ENCODE measurements at places on chromosomes 6 and 20. TPM values are rescaled to one million over a fixed set of nuclear protein-coding genes. Genes with fewer than 3 reads are reported as not detected.

The SMLR1 gene
- total RNA-seq, result not detected

DNA sequence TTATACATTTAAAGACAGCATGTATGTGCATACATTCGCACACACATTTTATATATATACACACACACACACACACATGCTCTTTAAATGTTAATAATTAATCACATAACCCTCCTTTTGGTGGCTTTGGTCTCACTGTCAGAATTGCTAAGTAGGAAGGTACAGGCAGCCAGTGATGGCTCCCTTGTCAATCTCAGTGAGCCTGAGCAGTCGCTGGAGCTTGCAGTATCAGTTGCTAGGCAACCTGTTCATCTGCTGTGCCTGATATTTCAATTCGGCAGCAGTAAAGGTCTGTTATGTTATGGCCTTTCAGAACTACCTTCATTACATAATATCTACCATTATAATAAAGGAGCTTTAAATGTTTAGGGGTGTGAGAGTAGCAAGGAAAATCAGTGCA lies 374.3 kb downstream of the LMBRD1 start:
- no peak for DNase-seq

- no peak for DNase-seq
These were observed at the start of gene HMGCLL1 for GRCh38 chr6:55578537-55579363. HMGCLL1 (minus strand) TSS chr6:55579192; CDS start chr6:55579055, 137 bp downstream.

DNA sequence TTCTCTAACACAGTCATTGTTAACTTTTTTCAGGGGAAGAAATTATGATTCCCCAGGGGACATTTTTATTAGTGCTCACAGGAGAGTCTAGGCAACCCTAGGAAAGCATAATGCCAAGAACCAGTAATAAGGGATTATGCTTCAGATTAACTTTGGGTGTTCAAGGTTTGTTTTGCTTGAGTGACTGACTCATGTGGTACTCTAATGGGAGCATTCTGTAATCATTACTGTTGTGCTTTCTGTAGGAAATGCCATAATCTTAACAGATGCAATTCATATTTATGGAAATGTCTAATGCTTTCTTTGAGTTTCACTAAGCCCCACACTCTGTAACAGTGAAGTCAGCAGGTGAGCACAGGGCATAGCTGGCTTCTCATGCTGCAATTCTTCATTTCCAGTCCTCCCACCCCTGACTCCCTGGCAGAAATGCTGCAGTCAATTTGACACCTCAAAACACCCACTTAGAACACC lies 263.4 kb upstream of the MAN1A1 start:
- no peak for DNase-seq

DNA sequence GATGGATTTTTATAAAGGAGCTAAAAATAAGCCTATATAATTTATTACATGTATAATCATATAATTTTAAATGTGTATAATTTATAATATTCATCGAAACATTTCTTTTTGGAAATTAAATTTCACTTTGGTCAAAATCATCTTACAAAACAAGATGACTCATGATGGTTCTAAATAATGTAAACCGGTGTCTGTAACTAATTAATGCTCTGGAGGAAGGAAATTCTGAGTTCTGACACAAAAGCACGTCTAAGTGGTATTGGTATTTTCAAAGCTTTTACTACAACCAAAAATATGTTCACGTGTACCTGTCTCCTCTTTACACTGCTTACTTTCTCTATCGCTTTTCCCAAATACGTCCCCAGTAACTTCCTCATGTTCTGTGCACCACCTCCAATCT lies 134.1 kb downstream of the MTHFD1L start:
- DNase-seq, result no peak

- DNase-seq, result no peak
These were observed 193.1 kb downstream of the ATXN1 start for GRCh38 chr6:16568128-16568527.

The C6orf163 gene
- 1.6 TPM for total RNA-seq

The SLC17A1 gene
- total RNA-seq, result not detected

DNA sequence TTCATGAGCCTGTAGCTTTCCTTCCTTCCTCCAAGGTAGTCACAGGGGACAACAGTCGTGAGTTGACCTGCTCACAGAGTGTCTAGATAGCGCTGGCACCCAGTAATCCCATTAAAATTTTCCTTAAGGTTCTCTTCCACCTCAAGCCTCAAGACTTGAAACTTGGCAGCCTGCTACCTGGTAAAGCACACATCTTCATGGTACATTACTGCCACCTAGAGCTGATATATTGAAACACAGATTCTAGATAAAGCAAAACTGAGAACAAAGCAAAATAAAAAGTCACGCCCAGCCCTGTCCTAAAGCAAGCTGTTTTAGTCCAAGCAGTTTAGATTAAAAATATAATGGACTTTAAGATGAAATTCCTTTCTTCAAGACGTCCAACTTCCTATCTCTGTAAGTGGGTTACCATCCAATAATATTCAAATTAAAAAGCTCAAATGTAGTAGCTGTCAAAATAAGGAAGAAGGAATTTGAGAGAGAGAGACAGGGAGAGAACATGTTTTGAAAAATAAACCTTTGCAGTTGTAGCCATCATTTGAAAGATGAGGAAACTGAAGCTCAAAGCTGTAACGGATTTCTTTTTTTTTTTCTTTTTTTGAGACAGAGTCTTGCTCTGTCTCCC lies 50.7 kb upstream of the CD83 start:
- DNase-seq, result no peak

DNA sequence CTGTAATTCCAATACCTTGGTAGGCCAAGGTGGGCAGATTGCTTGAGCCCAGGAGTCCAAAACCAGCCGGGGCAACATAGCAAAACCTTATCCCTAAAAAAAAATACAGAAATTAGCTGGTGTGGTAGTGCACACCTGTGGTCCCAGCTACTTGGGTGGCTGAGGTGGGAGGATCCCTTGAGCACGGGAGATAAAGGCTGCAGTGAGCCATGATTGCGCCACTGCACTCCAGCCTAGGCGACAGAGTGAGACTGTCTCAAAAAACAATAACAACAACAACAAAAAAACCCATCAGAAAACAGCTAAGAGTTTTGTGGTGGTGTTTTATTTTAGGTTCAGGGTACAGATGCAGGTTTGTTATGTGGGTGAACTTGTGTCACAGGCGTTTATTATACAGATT lies 42.9 kb upstream of the FANCE start:
- DNase-seq, result no peak

The MUC21 gene
- total RNA-seq, result not detected

The TRIM31 gene
- total RNA-seq, result not detected
